ENCODE measurements at places on chromosomes 13 and 19.

- DNase-seq: peak; percentile 56
These were observed 687 bp downstream of the ILF3 start for GRCh38 chr19:10654610-10655456.

- no peak for DNase-seq
These were observed 15.5 kb downstream of the SETDB2 start for GRCh38 chr13:49459580-49459979.

DNA sequence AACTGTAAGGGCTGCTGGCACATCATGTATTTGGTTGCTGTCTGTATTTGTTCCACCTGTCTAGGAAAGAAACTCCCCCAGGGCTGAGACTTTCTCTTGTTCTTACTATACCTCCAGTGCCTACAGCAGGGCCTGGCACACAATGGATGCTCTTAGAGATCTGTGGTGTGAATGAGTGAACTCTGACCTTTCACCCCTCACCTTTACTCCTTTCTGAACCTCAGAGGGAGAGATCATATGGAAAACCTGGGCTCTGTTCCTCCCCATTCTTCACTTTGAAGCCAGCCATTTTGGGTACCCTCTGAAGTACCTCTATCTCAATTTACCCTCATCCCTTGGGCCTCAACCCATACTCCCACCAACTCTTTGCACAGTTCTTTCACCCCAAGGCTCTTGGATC lies 3.1 kb downstream of the DYRK1B start:
- DNase-seq: no peak

DNA sequence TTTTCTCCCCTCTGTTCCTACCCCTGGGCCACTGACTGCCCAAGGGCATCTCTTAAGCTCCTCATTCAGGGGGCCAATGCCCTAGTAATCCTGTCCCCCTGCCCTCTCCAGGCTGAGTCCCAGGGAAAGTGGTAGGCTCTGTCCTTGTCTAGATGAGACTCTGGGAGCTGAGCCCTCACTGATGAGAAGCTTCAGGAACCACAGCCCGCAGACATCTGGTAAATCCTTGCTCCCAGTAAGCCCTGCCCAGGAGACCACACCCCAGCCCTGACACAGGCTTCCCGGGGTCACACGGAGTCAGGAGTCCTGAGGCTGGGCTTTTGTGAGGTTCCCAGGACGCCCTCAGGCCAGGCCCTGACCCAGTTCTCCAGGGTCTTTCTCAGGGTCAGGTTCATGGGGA lies 1.9 kb downstream of the CEACAM4 start:
- DNase-seq: no peak

DNA sequence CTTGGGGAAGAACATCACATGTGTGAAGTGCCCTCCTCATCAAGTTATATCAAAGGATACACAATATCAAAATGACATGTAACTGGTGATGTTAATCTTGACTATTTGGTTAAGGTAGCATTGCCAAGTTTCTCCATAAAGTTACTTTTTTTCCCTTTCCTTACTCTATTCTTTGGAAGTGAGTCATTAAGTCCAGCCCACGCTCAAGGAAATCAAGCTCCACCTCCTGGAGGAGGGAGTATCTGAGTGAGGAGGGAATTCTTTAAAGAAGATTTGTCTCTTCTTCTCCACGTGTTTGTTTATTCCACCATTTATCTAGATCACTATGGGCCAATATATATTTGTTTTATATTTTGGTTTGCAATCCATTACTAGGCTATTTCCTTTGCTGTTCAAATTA lies 33.6 kb upstream of the FNDC3A start:
- peak; percentile 61 for DNase-seq

- no peak for DNase-seq
These were observed 17.8 kb upstream of the FOSB start for GRCh38 chr19:45450012-45450333.

DNA sequence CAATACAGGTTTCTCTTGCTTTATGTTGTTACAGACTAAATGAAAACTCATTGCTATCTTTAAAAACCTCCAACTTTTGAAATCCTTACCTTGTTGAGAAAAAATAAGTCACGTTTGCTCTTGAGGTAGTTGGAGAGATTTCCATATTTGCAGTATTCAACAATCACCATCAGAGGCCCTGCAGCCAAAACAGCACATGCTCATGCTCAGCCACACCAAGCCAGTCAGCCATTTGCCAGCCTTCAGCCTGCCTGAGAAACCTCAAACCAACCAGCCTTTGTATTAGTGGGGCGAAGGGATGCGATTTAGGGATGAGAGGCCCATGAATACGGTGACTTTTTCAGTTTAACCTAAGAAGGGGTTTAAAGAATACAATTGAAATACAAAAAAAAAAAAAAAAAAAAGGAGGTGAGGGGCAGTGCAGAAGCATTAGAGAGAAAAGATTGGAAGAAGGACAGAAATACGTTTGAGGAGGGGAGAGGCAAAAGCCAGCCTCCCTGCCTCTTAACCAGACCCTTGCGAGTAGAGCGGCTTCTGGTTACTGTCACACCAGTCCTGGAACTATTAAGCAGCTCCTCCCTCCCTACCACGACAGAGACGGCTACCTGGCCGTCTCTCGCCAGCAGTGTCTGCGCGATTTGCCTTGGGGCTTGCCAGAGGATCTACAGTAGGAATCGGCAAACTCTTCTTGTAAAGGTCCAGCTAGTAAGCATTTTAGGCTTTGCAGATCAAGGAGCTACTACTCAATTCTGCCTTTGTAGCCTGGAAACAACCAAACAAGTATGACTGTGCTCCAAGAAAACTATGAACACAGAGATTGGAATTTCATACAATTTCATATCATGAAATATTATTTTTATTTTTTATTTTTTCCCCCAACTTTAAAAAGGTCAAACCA lies 167.3 kb downstream of the FLT1 start:
- DNase-seq: no peak

GRCh38 chr13:85654227-85654626 lies 145.0 kb downstream of the SLITRK6 start:
- no peak for DNase-seq

DNA sequence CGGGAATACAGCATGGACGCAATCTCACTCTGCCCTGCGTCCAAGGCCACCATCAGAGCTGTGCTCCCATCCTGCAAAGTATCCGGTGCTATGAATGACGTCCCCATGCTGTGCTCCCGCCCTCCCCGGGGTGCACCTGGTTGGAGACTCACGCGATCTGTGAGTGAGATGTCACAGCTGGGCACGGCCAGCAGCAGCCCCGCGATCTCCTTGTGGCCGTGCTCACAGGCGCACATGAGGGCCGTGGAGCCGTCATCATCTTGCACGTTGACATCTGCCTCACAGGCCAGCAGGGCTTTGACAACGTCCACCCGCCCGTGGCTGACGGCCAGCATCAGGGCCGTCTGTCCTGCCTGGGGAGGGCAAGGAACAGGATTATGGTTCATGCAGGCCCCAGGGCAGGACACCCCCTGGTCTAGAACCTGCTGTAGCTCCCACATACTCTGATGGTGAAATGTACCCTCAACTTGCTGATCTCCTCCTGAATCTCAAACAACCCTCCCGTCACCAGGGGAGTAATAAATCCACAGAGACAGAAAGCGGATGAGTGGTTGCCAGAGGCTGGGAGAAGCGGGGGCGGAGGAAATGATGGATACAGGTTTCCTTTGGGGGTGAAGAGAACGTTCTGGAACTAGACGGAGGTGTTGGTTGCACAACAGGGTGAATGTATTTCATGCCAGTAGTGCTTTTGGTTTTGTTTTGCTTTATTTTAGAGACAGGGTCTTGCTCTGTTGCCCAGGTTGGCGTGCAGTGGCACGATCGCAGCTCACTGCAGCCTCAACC lies 14.5 kb upstream of the SPC24 start:
- DNase-seq: peak; percentile 10

DNA sequence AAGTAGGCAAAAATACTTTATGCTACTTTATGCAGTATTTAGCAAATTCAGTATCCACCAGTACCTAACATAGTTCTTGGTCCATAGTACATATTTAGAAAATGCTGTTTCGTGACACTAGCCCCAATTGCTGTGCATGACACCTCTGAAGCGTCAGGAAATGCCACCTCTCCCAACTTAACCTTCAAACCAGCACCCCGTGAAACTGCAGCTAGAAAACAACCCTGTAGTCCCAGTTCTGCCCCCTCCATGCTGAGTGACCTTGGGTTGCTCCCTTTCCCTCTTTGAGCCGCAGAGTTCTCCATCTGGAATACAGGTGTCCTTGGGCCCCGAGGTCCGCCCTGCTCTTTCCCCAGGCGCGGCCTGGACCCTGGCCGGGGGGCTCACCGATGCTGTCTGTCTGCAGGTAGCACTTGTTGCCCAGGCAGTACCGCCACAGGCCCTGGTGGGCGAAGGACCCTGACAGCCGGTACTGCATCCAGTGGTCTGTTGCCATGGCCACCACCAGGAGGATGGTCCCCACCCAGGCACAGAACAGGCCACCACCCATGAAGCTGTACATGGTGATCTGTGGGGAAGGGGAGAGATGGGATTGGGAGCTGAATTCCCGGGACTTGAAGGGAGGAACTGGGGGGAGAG lies 773 bp downstream of the LIM2 start:
- no peak for DNase-seq

GRCh38 chr13:48977973-48978372 lies 2.3 kb downstream of the FNDC3A start:
- peak; percentile 59 for DNase-seq

GRCh38 chr19:57231686-57232085 lies 863 bp downstream of the AURKC start:
- DNase-seq: no peak

GRCh38 chr19:47427241-47428176 lies 8.2 kb upstream of the MEIS3 start:
- DNase-seq: peak; percentile 70

DNA sequence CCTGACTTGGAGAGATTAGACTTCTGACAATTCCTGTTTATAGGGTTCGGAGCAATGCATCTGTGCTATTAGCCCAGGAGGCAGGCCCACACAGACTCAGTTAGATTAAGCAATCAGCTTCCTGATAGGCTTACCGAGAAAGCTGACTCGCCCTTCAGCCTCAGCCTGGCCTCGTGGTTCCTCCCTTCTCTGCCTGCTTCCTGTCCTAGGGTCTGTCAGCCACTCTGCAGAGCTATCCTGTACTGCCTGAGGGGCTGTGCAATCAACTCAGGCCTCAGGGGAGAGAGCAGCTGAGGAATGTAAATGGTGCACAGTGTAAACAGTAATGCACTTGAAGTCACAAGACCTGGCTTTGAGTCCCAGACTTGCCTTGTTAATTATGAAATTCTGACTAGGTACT lies 30.7 kb downstream of the HTR2A start:
- peak; percentile 69 for DNase-seq

DNA sequence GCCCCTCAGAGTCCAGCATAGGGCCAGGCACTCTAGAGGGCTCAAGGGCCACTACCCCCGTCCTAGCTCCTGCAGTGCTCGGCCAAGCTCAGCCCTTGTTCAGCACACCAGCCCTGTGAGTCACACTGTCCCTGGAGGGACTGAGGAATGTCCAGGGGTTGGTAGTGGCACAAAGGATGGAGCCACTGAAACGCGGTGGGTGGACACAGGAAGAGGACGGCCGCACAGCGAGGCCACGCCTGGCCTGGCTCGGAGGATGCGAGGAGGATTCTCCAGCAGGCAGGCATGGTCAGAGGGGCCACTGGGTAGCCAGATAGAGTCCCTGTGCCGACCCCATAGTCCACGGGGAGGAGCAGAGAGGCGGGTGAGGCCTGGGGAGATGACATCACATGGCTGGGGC lies 45.7 kb downstream of the C1QTNF9 start:
- DNase-seq: no peak

- no peak for DNase-seq
These were observed 342.7 kb downstream of the COG6 start for GRCh38 chr13:39998166-39998565.

GRCh38 chr19:39563408-39563807 lies 23.4 kb upstream of the EID2 start:
- peak; percentile 6 for DNase-seq

DNA sequence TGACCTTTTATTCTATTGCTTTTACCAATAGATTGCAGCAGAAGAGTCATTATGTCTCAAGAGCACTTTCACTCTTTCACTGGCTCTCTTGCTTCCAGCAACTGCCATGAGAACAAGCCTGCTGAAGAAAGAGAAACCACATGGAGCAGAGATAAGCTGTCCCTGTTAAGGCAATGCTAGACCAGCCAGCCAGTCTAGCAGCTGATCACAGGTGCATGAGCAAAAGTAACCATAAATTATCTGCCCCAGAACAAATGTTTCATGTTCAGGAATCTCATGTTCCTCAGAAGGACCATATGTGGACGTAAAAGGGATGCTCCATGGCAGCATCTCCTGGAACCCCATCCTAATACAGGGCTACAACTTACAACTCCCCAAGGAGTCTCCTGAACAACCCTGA lies 20.4 kb upstream of the DCLK1 start:
- DNase-seq: no peak

DNA sequence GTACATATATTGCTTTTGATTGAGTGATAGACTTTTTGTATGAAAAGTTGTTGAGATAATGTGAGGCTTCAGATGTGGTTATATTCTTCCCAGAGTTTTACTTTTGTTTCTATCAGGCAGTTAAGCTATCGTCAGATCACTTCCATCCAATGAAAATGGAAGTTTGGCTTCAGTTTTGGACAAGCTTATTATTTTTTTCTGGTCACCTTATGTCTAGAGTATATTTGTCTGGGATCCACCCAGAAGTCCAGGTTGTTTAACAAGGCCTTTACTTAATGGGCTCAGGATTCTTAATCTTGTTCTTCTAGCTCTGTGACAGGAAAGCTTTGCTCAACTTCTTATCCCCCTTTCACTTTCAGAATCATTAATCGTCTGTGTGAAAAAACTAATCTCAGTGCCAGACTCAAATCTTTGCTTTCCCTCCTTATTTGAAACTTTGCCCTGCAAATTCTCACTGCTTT lies 150.9 kb downstream of the PDS5B start:
- DNase-seq: no peak

- DNase-seq: peak; percentile 43
These were observed 6.7 kb upstream of the PCDH17 start for GRCh38 chr13:57624565-57625435.

DNA sequence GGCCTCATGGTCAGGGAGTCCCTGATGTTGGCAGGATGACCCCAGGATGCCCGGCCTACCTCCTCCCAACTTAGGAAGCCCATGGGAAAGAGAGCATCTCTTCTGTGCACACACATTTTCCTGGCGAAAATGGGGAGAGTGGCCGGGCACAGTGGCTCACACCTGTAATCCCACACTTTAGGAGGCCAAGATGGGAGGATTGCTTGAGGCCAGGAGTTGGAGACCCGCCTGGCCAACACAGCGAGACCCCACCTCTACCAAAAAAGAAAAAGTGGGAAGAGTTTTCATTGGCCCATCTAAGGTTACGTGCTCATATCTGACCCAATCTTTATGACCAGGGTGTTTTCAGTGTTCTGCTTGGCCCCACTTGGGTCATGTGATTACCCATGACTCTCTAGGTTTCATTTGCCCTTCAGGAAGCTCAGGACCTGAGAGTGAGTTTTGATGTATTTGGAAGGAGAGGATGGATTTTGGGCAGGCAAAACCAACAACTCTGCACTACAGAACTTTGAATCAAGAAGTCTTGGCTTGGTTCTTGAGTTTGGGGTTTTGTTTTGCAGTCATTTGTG lies 33.6 kb upstream of the SHKBP1 start:
- DNase-seq: no peak

Data from EH (cell line).